ENCODE measurements at places on chromosomes 6 and 20. TPM values are rescaled to one million over a fixed set of nuclear protein-coding genes. Genes with fewer than 3 reads are reported as not detected.

- no peak for DNase-seq
Measured at GRCh38 chr6:29992807-29993206, 50.5 kb downstream of the HLA-A start.

DNA sequence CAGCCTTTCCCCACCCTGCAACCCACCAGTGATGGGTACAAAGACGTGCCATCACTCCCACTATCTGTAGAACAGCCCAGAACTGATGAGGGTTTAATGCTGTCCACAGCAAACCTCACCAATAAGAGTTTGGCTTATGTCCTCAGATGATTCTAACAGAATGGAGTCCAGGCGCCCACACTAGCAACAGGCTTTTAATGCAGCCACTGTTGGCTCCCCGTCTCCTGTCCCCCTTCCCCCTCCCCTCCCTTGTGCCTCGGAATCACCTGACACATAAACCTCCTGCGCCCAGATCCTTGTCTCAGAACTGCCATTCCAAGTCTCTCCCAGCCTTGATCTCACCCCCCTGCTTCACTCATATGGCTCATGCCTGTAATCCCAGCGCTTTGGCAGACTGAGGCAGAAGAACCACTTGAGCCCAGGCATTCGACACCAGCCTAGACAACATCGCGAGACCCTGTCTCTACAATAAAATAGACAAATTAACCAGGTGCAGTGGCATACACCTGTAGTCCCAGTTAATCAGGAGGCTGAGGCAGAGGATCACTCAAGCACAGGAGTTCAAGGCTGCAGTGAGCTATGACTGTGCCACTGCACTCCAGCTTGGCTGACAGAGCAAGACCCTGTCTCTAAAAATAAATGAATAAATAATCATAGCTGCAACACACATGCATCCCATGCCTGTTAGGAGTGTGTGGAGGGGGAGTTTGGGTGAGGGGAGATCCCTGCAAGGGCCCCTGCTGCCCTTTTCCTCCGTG lies 85.6 kb downstream of the SNX5 start:
- DNase-seq, result no peak

DNA sequence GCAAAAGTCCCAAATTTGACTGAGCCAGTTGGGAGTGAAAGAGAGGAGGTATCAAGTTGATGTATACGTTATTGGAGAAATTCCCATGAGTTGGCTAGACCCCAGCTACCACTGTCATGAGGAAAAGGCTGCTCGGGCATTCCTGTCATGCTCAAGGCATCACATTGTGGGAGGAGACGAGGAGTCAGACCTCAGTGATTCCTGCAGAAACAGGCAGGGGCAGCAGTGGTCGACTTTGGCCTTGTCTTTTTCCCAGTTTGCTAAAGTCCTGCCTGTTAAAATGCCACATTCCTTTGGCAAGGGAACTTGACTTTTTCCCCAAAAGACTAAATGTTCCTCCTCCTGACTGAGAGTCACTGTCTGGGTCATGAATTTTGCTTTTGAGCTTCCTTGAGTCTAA lies 295.5 kb upstream of the HS3ST5 start:
- DNase-seq, result no peak

The SLC17A9 gene
- total RNA-seq, result 2.4 TPM

GRCh38 chr6:26249707-26249956 lies 115.4 kb upstream of the BTN3A2 start:
- no peak for DNase-seq

DNA sequence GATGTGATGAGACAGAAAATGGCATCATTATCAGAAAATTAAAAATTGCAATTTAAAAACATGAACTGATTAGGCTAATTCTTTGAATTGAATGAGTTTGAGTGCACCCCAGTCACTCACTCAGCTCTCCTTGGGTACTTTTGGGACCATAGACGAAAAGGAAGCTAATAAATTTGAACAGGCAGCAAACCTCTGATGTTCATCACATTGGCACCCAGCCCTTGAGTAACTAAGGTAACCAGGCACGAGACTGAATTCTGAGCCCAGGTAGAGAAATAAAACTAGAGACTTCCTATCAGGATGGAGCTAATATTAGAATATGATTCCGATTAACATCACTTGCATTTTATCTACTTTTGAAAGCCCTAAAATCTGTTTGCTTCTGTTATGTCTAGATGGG lies 80.9 kb upstream of the ISM1 start:
- no peak for DNase-seq

GRCh38 chr6:55955684-55956083 lies 80.3 kb upstream of the BMP5 start:
- DNase-seq, result no peak

DNA sequence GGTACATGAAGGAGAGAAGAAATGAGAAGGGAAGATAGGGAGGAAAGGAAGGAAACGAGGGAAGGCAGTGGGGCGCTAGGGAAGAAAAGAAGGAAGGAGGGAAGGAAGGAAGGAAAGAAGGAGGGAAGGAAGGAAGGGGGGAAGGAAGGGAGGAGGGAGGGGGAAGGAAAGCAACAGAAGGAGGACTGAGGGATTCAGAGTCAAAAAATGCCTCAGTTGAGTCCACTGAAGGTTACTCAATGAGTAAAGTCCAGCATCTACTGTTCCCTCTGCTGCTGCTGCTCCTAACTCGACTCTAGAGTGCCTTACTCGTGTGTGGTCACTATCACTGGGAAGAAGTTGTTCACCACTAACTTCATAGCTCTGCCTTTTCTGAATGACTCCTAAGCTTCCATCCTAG lies 33.8 kb downstream of the PHACTR1 start:
- no peak for DNase-seq

DNA sequence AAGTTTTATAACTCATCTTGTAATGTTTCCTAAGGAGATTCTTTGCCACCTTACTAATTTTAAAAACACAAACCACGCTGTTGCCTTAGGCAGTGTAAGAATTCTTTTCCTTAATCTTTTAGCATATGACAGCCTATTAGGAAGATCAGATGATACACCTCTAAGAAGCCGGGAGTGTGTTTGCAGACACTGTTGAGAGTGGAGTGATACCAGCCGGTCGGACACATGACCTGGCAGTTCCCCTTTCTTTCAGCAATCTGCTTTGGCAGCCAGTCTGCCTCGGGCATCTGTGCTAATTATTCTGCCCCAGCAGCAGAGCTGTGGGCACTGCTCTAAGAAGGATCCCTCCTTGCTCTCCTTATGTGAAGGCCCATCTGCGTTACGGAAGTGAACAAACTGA lies 50.9 kb downstream of the PLCB4 start:
- peak; percentile 29 for DNase-seq

DNA sequence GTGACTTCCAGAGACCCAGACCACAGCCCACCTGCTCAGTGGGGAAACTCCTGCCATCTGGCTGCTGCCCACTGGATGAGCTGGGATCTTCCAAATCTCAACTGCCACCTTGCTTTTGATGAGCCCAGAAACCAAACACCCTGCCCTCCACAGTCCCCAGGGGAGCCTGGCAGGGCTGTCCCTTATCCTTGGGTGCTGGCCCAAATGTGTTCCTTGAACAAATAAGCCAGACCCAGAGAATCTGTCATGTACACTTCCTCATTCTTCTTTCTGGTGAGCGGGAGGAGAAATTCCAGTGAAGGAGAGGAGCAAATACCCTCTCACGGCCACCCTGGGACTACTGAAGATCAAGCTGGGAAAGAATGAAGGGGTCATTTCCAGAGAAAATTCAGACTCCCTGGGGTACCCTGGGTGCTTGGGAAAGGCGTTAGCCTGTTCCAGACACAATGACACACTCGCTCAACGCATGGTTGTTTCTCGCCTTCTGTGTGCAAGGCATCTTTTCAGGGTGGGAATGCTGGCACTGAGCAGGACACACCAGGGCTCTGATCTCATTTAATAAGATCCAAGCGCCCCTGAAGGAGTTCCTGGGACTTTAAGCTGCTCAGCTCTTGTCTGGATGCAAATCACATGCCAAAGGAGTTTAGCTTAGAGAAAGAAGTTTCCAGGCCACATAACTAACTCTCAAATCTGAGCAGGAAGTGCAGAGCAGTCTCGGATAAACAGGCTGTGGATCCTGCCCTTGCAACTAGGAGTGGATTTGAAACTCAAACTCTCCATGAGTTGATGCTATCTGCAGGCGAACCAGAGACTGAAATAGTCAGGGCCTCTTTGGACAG lies 38.5 kb downstream of the PXDC1 start:
- no peak for DNase-seq

DNA sequence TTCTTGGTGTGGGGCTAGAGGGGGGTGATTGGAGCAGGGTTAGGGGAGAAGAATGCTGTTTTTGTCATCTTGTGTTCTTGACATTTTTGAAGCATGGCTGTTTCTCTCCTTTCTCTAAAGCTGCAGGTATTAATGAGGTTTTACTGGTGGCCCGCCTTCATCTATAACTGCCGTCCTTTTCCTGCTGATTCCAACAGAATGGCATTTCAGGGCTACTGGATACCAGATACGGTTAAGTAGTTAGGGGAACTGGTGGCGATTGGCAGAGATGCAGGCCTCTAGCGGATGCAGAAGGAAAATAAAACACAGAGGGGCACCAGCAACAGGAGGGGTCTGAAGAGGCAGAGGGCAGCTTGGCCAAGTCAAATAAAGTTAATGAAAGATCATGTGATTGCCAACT lies 89.7 kb upstream of the EEF1E1 start:
- no peak for DNase-seq

The RAD21L1 gene
- total RNA-seq, result not detected

GRCh38 chr6:137702791-137703424 lies 164.2 kb upstream of the TNFAIP3 start:
- DNase-seq, result no peak

- no peak for DNase-seq
Measured at GRCh38 chr6:101783287-101783686, 389.8 kb downstream of the GRIK2 start.

The OOEP gene
- total RNA-seq, result not detected

The IL20RA gene
- total RNA-seq, result 0.32 TPM

GRCh38 chr6:147202516-147203310 lies 1.5 kb upstream of the STXBP5 start:
- DNase-seq, result peak; percentile 81

- DNase-seq, result no peak
Measured at GRCh38 chr20:39825950-39826349, 863.1 kb downstream of the MAFB start.

DNA sequence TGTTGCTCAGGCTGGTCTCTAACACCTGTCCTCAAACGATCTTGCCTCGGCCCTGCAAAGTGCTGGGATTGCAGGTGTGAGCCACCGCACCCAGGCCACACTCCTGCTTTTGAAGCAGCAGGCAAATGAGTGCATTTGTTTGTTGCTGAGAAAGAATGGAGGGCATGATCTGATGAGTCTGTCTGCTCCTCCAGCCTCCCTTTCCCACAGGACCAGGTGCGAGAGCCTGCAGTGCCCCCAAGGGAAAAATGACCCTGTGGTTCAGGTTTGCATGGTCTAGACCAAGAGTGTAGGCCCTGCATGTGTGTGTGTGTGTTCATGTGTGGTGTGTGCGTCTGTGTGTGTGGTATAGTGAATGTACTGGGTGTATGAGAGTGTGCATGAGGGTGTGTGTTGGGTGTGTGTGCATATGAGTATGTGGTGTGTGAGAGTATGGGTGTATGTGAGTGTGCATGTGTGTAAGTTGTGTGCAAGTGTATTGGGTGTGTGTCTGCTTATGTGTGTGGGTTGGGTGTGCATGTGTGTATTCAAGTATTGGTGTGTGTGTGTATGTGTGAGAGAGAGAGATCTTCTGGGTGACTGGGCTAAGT lies 22.8 kb upstream of the FOXC1 start:
- DNase-seq, result no peak

GRCh38 chr20:17202030-17202429 lies 24.8 kb upstream of the PCSK2 start:
- DNase-seq, result no peak

All from gastrocnemius medialis (tissue), 4 donors.